ENCODE measurements at places on chromosomes 16 and 17.

DNA sequence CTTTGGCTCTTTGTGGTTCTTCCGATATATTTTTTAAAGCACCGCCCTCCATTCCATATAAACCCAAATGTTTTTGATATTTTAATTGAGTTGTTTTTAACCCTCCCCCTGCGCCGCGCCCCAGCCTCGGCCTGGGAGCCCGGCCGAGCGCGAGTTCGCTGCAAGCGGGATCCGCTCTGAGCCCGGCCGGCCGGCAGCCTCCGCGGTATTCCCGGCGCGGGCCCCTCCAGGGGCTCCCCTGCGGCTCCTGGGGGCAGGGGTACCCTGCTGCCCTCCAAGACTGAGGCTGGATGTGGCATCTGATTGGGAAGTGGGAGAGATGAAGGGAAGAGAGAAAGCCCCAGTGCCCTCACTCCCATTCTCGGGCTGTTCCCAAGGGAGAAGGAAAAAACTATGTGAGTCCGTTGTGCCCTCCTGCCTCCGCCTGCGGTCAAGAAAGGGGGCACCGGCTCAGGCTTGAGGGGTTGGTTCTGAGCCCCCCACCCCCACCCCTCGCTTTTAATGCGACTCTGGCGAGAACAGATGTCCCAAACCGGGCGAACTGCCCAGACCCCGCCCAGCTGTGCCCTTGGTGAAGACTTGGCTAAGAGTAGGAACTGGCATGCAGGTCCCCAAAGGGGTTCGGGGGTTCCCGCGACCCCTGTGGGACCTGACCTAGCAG, 8.6 kb downstream of the NEUROD2 start:
- DNase-seq, result no peak

DNA sequence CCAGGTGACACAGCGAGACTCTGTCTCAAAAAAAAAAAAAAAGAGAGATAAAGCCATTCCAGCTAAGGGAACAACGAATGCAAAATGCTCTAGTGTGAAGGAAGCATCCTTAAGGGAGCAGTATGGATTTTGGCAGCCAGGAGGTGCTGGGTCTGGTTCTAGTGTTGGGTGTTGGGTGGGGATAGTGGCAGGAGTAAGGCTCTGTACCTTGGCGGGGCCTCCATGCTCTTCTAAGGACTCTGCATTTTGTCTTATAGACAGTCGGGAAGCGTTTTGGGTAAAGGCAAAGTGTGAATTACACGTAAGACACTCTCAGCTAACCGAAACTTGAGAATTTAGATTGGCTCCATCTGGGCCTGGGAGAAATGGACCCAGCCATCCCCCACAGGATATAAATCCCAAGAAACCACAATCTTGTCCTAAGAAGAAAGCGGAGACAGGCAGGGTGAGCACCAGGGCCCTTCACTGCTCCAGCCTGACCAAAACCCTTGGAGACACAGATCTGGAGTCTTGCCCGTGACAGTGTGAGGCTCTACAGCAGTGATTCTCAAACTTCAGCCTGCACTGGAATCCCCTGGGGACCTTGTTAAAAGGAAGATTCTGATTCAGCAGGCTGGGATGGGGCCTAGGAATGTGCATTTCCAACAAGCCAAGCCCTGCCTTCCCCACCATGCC, 33.1 kb upstream of the PHB1 start:
- DNase-seq, result no peak

- no peak for DNase-seq
Measured at GRCh38 chr17:78306913-78307312, 53.0 kb downstream of the SOCS3 start.

DNA sequence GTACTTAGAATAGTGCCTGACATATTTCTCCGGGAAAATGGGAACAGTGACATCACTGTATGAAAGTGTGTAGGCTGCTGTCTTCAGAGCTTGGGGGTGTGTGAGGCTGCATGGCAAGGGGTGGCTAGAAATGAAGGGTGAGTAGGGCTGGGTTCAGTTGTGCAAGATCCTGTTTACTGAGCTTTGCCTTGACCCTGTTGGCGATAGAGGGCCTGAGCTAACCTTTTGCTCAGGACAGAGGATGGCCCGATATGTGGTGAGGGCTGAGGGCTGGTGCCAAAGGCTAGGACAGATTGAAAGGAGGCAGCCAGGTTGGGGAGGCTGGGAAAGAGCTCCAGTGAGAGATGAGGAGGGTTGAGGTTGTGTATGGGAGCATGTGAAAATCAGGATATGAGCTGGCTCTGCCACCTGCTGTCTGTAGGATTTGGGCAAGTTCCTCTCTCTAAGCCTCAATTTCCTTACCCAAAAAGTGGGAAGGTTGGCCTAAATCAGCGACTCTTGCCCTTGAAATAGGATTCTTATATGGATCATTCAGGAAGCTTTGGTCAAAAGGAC, 6.0 kb upstream of the CCL1 start:
- no peak for DNase-seq

DNA sequence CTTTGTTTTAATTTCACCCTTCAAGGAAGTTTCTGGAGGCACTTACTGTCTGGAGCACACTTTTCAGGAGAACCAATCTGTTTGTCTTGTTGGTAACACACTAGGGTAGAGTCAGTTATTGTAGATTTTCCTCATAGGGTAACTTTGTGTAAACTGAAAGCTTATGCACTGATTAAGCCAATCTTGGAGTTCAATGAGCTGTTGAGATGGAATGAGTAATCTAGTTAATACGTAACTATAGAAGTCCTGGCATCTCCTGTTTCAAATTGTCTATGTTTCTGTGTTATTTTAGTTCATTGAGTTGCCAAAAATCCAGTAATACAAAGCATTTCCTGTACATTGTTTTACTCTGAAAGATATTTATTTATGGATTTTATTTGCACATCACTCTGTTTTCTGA, 111.6 kb upstream of the HAS3 start:
- no peak for DNase-seq

DNA sequence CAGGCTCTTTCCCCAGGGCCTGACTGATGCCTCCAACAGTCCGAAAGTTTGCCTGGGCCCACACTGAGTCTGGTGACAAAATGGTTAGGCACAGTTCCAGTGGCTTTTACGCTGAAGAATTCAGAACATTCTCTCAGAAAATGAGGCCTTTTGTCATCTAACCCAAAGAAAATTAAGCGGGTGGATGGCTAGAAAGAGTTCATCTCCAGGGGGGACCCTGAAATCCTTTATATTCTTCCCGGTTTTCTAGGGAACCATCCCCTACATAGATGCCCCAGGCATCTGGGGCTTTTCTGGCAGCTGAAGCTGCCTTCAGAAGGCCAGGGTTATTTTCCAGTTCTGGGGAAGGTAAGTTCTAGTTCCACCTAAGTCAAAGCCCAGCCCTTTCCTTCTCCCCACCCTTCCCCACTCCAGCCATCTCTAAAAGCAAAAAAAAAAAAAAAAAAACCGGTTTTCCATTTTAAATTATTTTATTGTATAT, 2.2 kb downstream of the RASD1 start:
- no peak for DNase-seq

- no peak for DNase-seq
Measured at GRCh38 chr16:48810436-48810802, 200.4 kb upstream of the N4BP1 start.

- DNase-seq, result no peak
Measured at GRCh38 chr17:80254396-80255251, 6.0 kb upstream of the RNF213 start.

- DNase-seq, result no peak
Measured at GRCh38 chr16:61243954-61244353, 792.3 kb downstream of the CDH8 start.

DNA sequence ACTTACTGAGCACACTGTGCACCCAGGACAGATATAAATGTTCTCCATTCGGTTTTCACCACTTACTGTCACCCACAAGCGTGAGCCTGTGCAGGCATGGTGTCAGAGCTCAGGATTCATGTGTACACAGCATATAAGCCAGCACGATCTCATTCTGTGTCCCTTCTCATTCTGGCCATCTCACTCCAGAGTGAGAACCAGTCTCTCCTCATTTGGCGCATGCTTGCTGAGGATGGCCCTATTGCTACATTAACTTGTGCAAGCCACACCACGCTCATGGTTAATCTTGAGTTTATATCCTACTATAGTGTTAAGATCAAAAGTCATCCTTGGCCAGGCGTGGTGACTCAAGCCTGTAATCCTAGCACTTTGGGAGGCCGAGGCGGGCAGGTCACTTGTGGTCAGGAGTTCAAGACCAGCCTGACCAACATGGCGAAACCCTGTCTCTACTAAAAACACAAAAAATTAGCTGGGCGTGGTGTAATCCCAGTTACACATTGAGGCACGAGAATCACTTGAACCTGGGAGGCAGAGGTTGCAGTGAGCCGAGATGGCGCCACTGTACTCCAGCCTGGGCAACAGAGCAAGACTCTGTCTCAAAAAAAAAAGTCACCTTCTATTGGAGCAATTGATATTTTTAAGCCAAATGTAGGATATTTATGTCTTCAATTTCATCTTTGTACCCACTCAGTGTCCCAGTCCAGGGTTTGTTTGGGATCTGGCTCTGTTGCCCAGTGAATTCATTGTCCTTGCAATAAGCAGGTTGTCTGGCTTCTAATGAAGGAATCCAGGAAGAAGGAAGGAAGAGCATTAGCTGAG, 20.9 kb downstream of the SOCS1 start:
- DNase-seq, result no peak

GRCh38 chr16:24540602-24541210, 1.3 kb downstream of the RBBP6 start:
- DNase-seq, result peak; percentile 15

- no peak for DNase-seq
Measured at GRCh38 chr16:85518398-85519049, 94.6 kb upstream of the GSE1 start.

- peak; percentile 60 for DNase-seq
Measured at GRCh38 chr17:18362698-18363100, 651 bp downstream of the SHMT1 start.

DNA sequence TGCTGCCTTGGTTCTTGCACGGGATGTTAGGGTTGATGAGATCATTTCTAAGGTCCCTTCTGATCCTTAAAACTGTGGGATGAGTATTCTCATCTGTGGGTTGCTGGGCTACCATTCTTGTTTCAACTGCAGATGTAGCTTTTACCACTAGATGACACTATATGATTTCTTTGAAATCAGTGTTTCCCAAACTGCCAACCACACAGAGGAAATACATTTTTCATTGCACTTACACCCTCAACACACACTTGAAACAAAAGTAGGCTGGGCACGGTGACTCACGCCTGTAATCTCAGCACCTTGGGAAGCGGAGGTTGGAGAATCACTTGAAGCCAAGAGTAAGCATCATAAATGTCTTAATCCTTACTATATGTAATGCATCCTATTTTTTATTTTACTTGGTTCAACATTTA, 15.3 kb downstream of the LCMT1 start:
- peak; percentile 23 for DNase-seq
